ENCODE measurements at places on chromosomes 5 and 9. TPM values are rescaled to one million over a fixed set of nuclear protein-coding genes. Genes with fewer than 3 reads are reported as not detected.

Gene TEX48
- not detected for total RNA-seq

Gene WDR38
- total RNA-seq = not detected

DNA sequence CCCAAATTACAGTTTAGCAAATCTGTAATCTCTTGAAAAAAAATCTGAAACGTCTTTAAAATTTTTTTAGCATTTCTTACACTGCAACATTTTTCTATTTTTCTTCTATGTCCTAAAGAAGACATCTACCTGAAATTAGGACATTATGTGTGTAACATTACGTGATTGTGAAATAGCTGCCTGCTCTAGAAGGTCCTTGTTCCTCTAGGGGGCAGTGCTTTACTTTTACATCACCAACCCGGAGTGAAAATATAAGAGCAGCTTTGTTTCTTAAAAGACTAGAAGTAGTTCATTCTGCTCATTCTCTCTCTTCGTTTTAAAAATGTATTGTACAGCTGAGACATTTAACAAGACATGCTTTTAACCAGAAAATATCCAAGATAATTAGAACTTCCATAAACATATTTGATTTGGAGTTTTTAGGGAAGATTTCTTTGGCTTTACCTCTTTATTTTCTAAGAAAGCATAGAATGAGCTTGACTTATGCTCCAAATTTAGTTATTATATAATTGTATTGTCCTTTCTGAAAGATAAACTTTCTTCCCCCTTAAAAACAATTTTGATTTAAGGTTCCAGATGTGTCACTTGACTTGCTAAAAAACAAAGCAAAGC lies 48.1 kb upstream of the RIOK2 start:
- peak; percentile 41 for DNase-seq

DNA sequence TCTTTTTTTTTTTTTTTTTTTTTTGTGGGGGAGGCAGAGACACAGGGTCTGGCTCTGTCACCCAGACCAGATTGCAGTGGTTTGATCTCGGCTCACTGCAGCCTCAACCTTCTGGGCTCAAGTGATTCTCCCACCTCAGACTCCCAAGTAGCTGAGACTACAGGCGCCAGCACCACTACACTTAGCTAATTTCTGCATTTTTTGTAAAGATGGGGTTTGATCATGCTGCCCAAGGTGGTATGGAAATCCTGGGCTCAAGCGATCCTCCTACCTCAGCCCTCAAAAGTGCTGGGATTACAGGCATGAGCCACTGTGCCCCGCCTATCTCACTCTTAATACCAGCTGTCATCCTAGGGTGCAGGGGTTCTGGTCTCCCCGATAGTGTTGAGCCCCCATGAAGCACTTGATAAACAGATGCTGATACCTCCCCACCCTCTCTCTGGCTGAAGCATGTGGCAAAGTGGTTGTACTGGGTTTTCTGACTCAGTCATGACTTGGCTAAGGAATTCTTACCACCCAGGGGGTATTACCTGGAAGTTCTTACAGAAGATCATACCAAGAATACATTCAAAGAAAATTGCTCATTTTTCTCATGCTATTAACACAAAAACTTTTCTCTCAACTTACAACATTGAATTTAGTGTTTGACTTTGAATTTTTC lies 110.2 kb upstream of the DAPK1 start:
- DNase-seq = no peak

GRCh38 chr5:179288809-179289185 lies 56.5 kb downstream of the ADAMTS2 start:
- DNase-seq = no peak

GRCh38 chr5:176692839-176693476 lies 45.7 kb downstream of the TSPAN17 start:
- DNase-seq = no peak

Gene DMRT3
- 0.47 TPM for total RNA-seq

DNA sequence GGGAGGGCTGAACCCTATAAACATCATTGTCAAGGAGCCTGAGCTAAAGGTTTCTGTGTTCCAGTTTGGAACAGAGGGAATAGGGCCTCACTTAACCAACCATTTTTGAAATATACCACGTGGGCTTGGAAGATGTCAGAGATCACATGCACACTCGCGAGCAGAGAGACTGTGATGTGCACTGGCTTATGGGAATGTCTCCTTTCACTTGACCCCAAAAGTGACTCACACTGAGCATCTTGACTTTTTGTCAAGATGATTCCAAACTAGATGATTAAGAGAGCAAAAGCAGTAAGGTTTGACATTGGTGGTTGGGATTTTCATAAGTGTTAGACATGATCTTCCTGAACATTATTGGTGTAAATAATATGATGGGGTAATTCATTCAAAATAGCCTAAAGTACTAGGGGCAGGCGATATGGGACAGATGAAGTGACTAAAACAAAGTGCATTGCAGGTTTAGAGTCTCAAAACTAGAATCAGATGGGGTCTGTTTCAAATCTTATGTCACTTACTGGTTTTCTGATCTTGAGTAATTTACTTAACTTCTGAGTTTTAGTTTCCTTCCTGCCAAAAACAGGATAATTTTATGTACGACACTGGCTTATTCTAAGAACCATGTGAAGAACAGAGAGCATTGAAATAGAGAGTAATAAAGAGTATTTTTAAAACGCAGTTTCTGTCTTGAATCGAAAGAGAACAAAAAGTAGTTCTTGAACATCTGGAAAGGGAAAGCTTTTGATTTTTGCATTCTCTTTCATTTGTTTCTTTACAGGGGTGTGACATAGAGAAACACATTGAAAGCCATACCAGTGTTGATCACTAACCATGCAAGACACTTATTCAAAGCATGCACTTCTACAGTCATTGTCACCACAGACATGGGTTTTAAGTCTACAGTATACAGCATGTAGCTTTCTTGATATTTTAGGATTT lies 383.0 kb downstream of the DIRAS2 start:
- DNase-seq = no peak

DNA sequence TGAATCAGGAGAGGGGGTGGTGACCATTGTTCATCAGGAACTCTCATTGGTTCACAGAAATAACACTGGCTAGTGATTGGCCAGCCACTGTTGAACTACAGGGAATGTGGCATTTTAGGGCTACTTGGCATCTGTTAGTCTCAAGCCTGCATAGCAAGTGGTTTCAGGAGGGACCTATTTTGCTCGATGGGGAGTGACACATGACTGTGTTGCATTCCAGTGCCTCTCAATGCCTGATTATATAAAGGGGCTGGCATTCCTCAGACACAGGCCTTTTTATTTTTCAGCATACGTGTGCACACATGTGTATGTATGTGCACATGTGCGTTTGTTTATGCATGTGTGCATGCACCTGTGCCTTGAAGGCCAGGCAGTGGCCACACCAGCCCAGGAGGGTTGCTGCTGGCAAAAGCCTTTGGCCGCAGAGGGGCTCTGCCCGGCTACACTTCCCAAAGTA lies 23.2 kb downstream of the FGD3 start:
- DNase-seq = no peak

Gene FAM78A
- total RNA-seq = 25.2 TPM

- no peak for DNase-seq
Measured at GRCh38 chr9:77808751-77809081, 160.6 kb upstream of the GNA14 start.

Gene PLCXD3
- not detected for total RNA-seq

DNA sequence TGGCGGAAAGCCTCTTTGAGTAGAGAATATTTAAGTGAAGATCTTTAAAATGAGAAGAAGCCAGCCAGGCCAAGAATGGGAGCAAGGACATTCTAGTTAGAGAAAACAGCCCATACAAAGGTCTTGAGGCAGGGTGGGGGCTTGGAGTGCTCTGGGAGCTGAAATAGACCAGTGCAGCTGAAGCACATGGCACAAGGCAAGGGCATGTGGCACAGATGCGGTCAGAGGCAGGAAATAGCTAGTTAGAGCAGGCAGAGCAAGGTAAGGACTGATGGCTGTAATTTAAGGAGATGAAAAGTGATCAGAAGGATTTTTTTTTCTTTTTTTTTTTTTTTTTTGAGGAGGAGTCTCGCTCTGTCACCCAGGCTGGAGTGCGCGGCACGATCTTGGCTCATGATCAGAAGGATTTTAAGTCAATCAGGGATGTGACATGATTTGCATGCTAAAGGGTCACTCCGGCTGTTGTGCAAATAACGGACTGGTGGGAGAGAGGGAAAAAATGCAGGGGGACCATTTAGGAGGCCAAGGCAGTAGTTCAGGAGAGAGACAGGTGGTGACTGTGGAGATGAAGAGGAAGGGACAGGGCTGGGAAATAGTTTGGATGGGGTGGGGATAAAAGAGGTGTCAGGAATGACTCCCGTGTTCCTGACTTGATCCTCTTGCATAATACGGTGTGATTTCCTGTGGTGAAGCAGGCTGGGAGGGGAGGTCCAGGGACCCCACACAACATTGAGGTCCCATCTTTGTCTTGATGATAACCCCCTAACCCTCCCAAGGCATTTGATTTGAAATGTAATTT lies 207.6 kb downstream of the HSPA4 start:
- no peak for DNase-seq

DNA sequence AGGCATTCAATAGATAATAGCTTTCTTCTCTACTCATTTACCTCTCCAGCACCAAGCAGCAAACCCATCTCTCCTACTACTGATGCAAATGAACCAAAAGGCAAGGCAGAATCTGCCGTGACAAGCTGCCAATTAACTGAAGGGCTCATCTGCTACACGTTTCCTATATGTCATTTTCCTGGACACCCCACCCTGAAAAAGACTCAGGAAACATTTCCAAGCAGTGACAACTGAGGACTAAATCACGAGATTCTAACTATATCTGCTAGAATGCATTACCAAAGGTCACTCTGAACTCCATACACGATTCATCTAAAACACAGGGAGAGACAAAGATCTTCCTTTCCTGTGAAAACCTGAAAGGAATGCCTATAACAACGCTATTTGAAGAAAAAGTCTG lies 12.9 kb downstream of the PLPP1 start:
- no peak for DNase-seq

GRCh38 chr9:109478665-109479380 lies 19.3 kb downstream of the PTPN3 start:
- no peak for DNase-seq

Gene SLC45A2
- total RNA-seq = not detected

Gene SLC36A2
- total RNA-seq = not detected
